ENCODE measurements at places on chromosomes 12 and 14.

DNA sequence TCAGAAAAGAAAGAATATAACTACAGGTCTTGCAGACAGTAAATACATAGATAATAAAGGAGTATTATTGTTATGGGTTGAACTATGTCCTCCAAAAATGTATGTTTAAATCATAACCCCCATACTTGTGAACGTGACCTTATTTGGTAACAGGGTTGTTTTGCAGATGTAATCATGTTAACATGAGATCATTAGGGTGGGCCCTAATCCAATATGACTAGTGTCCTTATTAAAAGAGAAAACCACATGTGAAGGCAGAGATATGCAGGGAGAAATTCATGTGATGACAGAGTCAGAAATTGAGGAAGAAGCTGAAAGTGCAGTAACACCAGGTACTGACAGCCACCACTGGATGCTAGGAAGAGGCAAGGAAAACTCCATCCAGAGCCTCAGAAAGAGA, 29.0 kb downstream of the MAGOHB start:
- DNase-seq = peak; percentile 5

DNA sequence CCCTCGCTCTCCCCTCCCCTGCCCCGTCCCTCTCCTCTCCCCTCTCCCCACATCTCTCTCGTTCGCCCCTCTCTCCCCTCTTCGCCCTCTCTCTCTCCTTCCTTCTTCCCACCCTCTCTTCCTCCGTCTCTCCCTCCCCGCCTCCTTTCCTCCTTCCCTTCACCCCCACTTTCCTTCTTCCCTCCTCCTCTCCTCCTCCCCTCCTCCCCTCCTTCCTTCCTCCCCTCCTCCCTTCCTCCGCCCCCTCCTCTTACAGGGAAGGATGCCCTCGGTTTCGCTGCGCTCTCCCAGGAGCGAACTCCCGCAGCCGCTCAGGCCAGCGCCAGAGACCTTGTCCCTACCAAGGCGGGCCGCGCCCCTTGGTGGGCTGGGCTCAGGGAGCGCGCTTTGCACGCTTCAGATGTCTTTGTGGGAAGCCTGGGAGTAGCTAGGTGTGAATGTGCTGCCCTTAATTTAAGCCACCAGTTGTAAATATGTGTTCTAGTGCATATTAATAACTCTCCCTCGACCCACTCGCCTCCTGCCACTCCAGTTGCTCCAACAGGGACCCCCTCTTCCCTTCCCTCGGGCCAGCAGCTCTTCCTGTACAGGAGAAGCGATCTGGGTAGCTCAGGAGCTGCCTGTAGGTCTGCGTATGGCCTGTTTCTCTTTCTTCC, 13.3 kb upstream of the MAP3K9 start:
- DNase-seq = peak; percentile 33

GRCh38 chr14:56808383-56809269, 1.7 kb downstream of the OTX2 start:
- no peak for DNase-seq

GRCh38 chr12:32400866-32401265, 1.5 kb downstream of the FGD4 start:
- no peak for DNase-seq

GRCh38 chr14:104715416-104715815, 8.6 kb upstream of the ADSS1 start:
- no peak for DNase-seq

DNA sequence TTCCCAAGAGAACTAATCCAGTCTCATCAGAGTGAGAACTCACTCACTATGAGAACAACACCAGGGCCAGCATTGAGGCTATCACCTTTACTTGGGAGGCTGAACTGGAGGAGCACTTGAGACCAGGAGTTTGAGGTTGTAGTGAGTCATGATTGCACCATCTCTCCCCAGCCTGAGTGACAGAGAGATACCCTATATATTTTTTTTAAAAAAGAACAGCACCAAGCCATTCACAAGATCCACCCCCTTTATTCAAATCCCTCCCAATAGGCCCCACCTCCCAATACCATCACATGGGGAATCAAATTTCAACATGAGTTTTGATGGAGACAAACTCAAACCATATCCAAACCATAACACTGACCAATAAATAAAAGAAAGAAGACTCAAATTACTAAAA, 3.7 kb upstream of the TMX1 start:
- peak; percentile 86 for DNase-seq

- no peak for DNase-seq
These were observed 5.6 kb downstream of the RDH11 start for GRCh38 chr14:67690011-67690410.

DNA sequence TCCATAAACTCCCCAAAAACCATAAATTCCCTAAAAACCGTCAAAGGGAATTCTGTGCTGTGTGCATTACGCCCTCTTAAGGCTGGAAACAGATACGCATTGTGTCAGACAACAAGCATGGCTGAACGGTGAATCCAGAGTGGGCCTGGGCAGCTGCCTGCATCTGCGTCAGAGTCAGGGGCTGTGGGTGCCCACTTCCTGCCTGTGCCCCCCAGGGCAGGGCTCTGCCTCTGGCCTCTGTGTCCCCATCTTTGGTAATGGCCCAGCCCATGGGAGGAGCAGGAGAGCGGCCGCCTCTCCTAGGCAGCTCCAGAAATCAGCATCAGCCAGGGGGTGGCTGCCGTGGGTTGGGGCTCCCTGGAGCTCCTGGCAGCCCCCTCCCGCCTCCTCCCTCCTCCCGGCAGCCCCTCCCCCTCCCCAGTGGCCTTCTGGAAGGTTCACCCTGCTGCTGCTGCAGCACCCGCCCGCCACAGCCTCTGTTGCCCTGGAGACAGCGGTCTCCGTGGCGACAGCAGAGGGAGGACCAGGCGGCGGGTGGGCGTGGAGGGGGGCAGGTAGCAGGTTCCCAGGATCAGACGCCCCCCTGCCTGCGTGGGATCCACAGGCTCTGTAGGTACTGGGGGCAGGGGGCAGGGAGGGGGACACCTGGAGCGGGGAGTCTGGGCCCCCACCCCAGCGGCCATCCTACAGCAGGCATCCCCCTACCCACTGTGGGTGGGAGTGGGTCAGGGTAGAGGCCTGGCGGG, 5.9 kb downstream of the MMP17 start:
- peak; percentile 44 for DNase-seq

DNA sequence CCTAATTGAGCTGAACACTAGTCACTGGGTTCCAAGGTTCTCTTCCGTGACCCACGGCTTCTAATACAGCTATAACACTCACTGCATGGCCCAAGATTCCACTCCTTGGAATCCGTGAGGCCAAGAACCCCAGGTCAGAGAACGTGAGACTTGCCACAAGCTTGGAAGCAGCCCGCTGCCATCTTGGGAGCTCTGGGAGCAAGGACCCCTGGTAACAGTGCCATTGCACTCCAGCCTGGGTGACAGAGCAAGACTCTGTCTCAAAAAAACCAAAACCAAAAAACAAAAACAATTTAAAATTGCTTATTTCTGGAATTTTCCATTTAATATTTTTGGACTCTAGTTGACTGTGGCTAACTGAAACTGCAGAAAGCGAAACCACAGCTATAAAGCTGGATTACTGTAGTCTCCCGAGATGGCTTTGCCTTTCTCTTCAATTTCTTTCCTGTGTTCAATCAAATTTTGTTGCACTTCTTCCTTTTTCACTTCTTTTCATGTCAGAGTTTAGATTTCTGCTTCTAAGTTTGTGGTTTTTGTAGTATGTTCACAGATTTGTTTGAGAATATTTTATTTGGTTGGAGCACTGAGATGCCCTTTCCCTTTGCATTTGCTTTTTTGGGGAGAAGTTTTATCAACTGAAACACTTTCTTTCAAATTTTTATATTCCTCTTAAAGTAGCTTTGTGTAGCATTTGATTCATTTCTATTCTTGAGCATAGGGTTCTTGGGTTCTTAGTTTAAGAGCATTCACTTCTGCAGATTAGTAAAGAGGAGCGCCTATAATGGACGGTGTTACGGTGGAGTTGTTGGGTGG, 44.6 kb downstream of the DDHD1 start:
- DNase-seq = no peak

GRCh38 chr14:103546652-103547454, 15.6 kb downstream of the BAG5 start:
- DNase-seq = peak; percentile 34

DNA sequence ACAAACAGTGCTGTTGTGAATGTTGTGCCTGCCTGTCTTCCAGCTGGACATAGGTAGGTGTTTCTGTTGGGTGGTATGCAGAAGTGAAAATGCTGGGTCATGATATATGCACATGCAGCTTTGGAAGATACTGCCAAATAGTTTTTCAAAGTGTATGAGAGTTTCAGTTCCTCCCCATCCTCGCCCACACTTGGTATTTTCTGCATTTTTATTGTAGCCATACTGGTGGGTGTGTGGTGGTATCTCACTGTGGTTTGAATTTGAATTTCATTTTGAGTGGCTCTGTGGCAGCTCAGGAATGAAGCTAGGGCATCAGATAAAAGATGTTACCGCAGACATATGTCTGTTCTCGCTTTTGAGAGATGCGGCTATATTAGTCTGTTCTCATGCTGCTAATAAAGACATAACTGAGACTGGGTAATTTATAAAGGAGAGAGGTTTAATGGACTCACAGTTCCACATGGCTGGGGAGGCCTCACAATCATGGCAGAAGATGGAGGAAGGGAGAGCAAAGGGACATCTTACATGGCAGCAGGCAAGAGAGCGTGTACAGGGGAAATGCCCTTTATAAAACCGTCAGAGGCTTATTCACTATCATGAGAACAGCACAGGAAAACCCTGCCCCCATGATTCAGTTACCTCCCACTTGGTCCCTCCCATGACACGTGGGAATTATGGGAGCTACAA, 183.1 kb downstream of the CAND1 start:
- no peak for DNase-seq

DNA sequence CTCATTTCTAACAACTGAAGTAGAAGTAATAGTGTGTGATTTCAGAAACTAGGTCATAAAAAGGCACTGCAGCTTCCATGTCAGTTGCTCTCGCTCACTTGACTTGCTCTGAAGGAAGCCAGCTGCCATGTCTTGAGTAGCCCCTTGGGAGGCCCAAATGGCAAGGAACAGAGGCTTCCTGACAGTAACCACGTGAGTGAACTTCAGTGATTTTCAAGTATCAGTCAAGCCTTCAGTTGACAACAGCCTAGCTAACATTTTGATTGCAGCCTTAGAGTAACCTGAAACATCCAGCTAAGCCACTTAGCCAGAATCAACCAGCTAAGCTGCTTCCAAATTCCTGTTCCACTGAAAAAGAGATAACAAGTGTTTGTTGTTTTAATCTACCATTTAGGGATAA, 26.7 kb downstream of the TOGARAM1 start:
- DNase-seq = no peak

DNA sequence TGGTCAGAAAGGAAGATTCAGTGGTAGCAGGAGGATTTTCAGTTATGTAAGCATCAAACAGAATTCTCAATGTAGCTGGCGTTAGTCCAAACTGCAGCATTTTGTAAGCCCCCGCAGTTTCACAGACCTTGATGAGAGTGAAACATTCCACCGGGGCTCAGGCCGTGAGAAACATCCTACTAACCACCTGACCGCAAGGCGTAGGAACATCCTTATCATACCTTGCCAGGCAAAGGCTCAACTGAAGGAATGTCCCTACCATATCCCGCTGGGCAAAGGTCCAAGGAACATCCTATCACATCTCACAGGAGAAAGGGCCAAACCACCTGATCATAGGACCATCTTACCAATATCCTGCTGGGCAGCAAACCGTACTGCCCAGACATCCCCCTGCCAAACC, 624.8 kb upstream of the TMEM132C start:
- DNase-seq = no peak

DNA sequence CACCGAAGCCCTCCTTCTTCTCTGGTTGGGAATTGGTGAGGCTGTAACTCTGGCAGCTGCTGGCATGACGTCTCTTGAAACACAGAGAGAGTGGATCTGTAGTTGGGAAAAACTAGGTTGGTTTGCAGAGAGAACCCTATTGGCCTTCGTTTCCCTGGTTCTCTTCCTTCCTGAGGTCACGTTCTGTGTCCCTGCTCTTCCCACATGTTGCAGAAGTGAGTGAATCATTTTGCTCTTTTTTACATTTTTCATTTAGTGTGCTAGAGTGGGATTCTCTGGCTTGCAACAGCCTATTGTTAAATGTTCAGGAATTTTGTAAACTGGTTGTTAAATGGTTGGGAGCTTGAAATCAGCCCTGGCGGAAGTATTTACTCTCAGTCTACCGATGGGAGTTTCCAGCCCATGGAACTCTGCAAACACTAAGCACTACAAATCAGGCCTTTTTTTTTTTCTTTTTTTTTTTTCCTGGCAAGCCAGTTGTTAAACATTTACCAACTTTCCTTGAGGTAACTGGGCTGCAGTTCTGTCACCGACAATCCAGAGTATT, 26.8 kb upstream of the CKAP4 start:
- no peak for DNase-seq

- peak; percentile 81 for DNase-seq
These were observed 34.4 kb downstream of the ATF7IP start for GRCh38 chr12:14399871-14400270.

DNA sequence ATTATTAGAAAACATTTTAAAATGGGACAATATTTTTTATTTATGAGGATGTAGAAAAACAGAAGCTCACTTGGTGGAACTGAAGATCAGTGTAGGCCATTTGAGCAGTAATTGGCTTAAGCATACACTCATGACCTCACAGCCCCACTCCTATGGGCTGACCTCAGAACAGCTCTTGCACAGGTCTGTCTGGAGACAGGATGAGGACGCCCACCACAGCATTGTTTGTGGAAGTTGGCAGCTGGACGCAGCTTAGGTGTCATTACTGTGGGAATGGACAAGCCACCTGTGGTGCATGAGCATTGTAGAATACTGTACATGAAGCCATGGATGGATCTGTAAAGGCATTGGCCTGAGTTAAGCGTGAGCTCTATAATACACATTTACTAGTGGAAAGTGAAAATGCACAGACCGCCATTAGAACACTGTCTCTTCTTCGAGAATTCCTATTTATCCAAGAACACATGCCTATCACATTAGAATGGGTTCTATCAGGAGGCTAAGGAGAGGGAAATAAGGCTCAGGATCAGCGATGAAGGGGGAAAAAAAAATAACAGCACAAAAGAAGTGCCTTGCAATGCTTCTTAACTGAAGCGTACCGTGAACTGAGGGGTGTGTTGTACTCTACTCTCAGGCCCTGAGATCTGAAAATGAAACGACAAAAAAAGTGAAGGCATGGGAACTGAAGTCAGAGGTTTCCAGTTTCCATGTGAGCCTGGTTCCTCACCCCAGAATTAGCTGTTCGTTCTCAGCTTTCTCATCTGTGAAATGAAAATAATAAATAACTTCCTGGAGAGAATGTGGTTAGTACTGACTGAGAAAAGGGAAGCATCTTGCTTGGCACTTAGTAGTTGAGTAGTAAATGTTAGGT, 33.6 kb downstream of the KCNA1 start:
- DNase-seq = no peak

- no peak for DNase-seq
These were observed 282.5 kb upstream of the TMPO start for GRCh38 chr12:98232753-98233390.

GRCh38 chr14:100341301-100342031, 18.3 kb downstream of the SLC25A47 start:
- DNase-seq = peak; percentile 90

- DNase-seq = no peak
These were observed 106.4 kb upstream of the SRRM4 start for GRCh38 chr12:118874698-118875548.
